ENCODE measurements at places on chromosomes 16 and 17.

DNA sequence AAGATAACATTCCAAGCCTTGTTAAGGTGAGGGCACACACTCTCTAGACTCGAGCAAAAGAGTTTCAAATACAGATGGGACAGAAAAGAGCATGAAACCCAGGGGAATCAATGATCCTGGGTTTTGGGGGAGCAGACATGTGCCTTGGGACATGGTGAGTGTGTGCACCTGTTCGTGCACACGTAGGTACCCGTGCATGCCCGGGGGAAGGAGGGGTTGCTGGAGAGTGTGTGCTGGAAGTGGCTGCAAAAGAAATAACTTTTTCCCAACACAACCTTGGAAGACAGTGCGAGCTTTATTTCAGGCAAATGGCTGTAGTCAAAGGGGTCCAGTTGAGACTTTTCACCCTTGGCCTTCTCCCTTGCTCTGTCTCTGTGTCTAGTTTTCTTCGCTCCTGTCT, 62.6 kb downstream of the C16orf78 start:
- DNase-seq = no peak

DNA sequence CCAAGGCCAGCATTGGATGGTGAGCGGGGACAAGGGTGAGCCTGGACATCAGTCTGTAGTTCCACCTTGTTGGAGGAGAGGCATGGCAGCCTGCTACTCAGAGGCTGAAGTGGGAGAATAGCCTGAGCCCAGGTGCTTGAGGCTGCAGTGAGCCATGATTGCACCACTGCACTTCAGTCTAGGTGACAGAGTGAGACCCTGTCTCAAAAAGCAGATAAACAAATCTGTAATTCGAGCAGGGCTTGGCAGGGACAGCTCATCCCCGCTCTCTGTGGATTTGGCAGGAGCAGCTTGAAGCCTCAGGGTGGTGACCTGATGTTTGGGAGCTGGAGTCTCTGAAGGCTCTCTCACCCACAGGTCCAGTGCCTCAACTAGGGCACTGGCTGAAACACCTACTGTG, 38.6 kb upstream of the ZCCHC14 start:
- no peak for DNase-seq

- DNase-seq = no peak
Measured at GRCh38 chr17:11238705-11239104, 2.3 kb upstream of the SHISA6 start.

GRCh38 chr16:85402910-85403692, 210.0 kb upstream of the GSE1 start:
- no peak for DNase-seq

- DNase-seq = no peak
Measured at GRCh38 chr17:45703348-45703747, 80.8 kb upstream of the CRHR1 start.

GRCh38 chr17:50631195-50631907, 3.3 kb upstream of the ABCC3 start:
- DNase-seq = no peak

- DNase-seq = no peak
Measured at GRCh38 chr16:1108299-1109252, 12.5 kb upstream of the C1QTNF8 start.

GRCh38 chr17:66981983-66982508, 17.5 kb downstream of the CACNG4 start:
- no peak for DNase-seq

DNA sequence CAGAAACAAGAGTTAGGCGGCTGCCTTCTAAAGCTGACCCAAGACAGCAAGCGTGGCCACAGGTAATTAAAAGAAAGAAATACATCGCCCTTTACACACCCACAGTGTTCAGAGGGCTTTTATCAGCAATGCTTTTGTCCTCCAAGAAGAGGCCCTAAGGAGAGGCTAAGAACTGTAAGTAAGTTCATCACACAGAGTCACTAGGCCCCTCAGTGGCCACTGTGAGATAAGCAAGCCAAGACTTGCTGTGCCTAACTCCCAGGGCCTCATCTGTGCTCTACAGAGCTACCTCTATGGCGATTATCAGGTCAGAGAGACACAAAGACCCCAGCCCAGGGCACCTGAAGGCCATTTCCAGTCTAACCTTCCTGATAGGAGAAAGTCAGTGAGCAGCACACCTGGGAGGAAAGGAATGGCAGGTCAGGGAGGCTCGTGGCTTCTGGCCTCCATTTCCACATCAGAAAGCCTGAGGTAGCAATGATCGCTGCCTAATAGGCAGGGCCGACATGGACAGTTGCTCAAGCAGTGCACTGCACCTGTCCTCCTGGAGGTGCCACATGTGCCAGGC, 545.2 kb upstream of the CDH11 start:
- DNase-seq = no peak

DNA sequence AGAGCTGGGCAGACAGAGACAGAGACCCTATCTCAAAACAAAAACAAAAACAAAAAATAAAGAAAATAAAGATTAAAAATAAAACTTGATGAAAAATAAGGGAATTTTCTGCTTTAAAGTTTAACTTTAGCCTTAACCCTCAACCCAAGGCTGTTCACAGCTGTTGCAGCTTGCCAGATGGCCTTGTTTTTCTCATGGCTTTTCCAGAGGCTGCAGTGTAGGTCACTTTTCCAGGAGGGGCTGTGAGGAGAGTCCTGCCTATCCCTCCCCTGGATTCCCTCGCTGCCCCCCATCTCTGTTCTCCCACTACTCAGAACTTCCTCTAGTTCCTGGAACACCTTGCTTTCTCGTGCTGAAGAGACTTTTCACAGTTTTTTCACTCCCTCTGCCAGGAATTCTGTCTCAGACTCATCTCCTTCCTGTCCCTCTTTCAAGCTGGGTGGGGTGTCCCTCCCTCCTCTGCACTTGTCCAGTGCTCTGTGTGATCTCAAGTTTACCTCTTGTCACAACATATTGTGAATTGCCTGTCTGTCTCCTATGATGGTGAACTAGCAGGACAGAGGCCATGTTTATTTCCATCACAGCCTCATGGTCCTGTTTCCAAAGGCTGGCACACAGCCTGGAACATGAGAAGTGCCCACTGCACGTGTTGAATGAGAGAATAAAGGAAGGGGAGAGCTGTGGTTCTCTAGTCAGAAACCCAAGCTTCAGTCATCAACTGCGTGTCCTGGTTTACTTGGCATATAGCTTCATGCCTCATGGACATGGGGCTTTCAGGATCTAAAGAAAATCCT, 69.9 kb upstream of the MSI2 start:
- no peak for DNase-seq

GRCh38 chr17:42886283-42887176, 14.1 kb upstream of the G6PC1 start:
- no peak for DNase-seq

DNA sequence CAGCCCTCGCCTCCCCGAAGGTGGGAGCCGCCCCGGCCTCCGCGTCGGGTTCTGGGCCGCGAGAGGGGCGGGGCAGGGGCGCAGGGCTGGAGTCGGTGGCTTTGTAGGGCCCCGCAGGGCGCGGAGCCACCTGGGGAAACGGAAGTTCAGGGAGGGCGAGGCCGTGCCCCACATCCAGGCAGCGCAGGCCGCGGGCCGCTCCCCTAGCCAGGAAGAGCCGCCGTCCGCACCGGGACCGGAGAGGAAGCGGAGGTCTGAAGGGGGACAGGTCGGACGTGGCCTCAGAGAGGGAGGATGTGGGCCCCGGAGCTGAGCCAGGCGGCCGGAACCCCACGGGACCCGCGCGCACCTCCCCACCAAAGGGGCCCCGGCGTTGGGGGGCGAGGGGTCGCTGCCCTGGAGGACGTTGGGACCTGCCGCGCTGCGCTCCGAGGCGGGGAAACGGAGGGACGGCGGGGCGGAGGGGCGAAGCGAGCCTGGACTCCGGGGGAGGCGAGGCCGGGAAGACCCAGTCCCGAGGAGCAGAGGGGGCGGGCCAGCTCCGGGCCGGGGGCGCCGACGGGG, 482 bp upstream of the SLC16A3 start:
- peak; percentile 77 for DNase-seq

- DNase-seq = no peak
Measured at GRCh38 chr17:73934696-73935095, 268.8 kb upstream of the RPL38 start.

DNA sequence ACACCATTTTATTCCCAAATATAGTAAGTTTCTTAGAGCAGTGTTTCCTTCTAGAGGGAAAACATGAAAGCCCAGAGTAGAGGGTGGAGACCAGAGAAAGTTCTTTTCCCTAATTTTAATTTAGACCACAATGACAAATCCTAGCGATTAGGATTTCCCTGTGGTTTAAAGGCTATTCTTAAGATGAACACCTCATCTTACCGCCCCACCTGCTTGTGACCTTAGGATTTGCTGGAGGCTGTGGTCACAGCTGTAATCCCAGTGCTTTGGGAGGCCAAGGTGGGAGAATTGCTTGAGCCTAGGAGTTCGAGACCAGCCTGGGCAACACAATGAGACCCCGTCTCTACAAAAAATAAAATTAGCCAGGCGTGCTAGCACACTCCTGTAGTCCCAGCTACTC, 51.1 kb downstream of the GPRC5B start:
- no peak for DNase-seq

DNA sequence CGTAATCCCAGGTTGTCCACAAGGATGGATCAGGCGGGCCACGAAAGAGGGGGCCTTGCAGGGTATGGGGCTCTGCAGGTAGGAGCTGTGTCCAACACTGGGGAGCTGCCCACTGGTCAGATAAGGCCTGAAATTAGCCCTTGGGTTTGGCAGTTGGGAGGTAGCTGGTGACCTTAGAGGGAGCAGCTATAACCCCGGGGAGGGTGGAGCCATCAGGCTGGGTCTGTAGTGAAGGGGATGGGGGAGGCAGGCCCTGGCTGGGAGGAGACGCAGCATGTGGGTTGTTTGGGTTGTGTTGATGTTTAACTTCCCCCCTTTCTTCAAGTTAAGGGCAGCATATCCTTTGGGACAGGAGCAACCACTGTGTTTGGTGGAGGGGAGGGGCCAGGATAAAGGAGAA, 5.9 kb downstream of the MLLT6 start:
- no peak for DNase-seq

DNA sequence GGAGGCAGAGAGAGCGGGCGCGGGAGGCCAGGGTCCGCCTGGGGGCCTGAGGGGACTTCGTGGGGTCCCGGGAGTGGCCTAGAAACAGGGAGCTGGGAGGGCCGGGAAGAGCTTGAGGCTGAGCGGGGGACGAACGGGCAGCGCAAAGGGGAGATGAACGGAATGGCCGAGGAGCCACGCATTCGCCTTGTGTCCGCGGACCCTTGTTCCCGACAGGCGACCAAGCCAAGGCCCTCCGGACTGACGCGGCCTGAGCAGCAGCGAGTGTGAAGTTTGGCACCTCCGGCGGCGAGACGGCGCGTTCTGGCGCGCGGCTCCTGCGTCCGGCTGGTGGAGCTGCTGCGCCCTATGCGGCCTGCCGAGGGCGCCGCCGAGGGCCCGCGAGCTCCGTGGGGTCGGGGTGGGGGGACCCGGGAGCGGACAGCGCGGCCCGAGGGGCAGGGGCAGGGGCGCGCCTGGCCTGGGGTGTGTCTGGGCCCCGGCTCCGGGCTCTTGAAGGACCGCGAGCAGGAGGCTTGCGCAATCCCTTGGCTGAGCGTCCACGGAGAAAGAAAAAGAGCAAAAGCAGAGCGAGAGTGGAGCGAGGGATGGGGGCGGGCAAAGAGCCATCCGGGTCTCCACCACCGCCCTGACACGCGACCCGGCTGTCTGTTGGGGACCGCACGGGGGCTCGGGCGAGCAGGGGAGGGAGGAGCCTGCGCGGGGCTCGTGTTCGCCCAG, 1.2 kb upstream of the CBX4 start:
- DNase-seq = peak; percentile 40

- DNase-seq = no peak
Measured at GRCh38 chr16:20372701-20373100, 20.2 kb upstream of the UMOD start.

- DNase-seq = no peak
Measured at GRCh38 chr17:65696739-65697394, 135.4 kb upstream of the AXIN2 start.

DNA sequence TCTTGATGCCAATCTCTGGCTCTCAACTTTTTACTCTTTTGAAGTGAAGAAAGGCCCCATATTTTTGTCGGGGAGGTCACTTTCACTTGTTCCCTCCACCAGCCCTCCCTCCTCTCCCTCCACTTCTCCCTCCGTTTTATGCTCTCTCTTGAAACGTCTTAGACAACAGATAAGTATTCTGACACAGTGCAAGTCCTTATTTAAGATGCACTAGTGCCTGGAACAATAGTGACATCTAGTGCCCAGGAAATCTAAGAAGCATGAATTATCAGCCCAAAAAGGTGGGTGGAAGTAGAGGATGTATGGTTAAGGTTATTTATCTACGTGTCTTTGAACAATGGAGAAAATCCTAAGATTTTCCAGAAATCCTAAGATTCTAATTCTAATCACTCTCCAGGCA, 17.9 kb downstream of the PSME3IP1 start:
- DNase-seq = no peak

DNA sequence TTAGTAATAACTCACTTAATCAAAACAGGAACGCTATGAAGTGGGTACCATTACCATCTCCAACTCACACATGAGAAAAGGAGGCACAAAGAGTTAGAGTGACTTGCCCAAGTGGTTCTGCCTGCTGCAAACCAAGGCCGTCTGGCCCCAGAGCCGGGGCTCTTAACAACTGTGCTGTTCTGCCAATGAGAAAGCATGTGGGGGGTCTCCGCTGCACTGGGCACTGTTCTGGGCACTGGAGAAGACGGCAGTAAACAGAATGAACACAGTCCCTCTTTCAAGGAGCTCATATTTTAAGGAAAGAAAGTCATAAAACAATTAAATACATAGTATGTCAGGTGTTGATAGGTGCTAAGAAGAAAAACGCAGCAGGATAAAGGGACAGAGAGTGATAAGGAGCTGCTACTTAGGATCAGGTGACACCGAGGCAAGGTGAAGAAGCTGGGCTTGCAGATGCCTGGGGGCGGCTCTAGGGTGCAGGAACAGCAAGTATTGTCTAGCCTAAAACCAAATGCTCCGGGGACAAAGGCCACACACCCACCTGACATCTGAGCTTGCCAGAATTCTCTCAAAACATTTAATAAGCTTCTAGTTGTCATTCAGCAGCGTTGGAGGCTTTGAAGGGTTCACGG, 6.5 kb downstream of the STX8 start:
- no peak for DNase-seq

- no peak for DNase-seq
Measured at GRCh38 chr16:88907768-88908167, 41.3 kb upstream of the PABPN1L start.

GRCh38 chr17:40103688-40104087, 3.3 kb upstream of the NR1D1 start:
- no peak for DNase-seq

DNA sequence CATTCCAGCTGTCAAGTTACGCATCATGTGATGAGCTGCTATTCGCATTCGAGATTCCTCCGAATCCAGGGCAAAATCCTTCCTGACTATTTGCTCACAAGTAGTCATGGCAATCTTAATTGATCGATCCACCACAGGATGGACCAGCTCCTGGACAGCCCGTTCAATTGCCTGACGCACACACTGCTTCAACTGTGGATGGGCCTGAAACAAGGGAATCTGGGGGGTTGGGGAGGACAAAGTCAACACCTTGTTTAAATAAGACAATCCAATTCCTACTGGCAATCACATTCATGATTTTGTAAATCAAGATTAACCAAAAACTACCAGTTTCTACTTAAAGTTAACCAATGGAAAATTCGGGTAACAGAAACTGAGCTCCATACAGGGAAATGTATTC, 28.4 kb downstream of the SETD6 start:
- no peak for DNase-seq

GRCh38 chr16:80459331-80459777, 81.4 kb upstream of the DYNLRB2 start:
- no peak for DNase-seq
